Occipital lobe (tissue), 3 donors: ENCODE measurements at places on chromosomes 12 and 14. TPM values are rescaled to one million over a fixed set of nuclear protein-coding genes. Genes with fewer than 3 reads are reported as not detected.
A peak's percentile ranks its signal among the peaks of the same experiment; 100 is the strongest.

DNA sequence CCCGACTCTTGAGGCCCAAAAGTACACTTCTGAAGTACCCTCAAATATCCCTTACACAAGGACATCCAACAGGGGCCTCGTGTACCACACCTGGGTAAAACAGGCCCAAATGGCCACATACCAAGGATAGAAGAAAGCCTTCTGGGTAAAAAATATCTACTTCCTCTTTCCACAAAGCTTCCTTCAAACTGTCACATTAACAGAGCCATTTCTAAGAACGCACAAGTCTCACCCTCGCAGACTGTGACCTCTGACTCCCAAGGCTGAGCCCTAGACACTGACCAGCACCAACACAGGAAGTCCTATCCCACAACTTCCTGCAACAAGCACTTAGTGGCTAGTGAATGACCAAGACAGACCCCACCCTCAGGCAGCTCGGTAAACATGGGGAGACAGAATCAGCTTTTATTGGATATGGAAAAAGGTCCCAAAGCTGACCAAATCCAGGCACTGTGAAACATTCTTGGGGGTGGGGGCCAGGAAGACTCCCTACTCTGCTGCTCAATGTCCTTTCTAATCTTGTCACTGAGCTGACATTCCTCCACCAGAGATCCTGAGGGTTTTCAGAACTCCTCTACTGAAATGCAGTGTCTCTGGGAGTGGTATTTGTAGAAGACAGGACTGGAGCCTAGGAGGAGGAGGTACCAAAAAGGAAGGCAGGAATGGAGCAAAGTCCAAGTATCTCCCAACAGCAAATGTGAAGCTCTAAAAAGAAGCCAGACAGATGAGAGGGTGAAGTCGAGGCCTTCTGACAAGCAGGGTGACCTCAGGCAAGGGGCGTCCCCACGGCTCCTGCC, 15.9 kb downstream of the KCTD10 start:
- DNase-seq: no peak

Gene BBOF1
- 8.9 TPM for total RNA-seq

- no peak for DNase-seq
These were observed 21.3 kb downstream of the MYBPC1 start for GRCh38 chr12:101616027-101616494.

- no peak for DNase-seq
These were observed 17.8 kb upstream of the PAPOLA start for GRCh38 chr14:96484399-96484798.

- DNase-seq: no peak
These were observed 83.8 kb upstream of the VRK1 start for GRCh38 chr14:96713426-96713825.

- no peak for DNase-seq
These were observed 14.3 kb downstream of the PACS2 start for GRCh38 chr14:105328678-105329390.

DNA sequence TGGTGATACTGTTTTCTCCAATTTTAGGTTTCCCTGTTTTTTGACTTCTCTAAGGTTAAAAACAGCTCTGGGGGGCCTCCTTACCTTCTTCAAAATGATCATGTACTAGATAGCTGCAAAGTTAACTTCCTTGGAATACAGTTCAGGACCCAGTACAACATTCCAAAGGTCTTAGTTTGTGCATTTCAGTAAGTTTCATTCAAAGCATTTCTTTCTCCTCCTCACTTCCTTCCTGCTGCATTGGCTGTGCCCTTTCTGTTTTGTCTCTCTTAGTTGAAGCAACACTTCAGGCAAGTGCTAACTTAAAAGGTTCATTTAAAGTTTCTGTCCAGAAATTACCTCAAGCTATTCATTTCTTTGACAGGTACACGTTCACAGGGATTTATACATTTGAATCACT, 95.7 kb downstream of the SCN8A start:
- DNase-seq: no peak

Gene PTPRO
- total RNA-seq: 157 TPM

Gene CDH24
- total RNA-seq: 10.3 TPM

Gene PRIMA1
- total RNA-seq: not detected

Gene TMTC1
- total RNA-seq: 40.4 TPM

Gene KCNJ8
- total RNA-seq: 5.9 TPM

GRCh38 chr12:95312656-95313055, 95.0 kb downstream of the VEZT start:
- no peak for DNase-seq

Gene RHOJ
- total RNA-seq: 2.3 TPM

Gene MYF6
- total RNA-seq: 0.47 TPM

- no peak for DNase-seq
These were observed 240.5 kb downstream of the TMEM132C start for GRCh38 chr12:128507470-128507869.

DNA sequence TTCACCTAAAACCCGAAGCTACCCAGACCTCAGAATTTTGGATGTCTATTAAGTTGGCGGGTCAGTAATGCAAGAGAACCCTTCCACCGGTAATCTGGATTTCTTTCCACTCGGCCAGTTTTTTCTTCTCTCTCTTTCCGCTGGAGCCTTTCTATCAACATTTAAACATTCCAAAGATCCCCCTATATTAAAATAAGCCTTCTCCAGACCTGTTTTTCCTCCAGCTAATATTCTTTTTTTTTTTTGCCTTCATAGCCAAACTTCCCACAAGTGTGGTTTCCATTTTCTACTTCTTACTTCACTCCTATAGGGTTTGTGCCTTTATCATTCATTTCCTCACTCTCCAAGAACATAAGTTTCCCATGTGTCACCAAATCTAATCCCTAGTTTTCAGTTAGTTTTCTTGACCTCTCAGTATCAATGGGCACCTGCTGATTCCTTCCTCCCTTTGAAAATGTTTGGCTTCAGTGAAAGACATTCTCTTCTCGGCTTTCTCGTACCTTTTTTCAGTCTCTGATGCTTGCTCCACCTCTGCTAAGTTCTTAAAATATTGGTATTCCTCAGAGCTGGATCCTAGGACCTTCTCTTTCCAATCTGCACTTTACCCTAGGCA, 583 bp upstream of the SDR39U1 start:
- DNase-seq: no peak

Gene B4GALNT1
- 45.2 TPM for total RNA-seq

Gene SDR9C7
- total RNA-seq: 0.31 TPM

Gene KCNMB4
- 67.2 TPM for total RNA-seq

DNA sequence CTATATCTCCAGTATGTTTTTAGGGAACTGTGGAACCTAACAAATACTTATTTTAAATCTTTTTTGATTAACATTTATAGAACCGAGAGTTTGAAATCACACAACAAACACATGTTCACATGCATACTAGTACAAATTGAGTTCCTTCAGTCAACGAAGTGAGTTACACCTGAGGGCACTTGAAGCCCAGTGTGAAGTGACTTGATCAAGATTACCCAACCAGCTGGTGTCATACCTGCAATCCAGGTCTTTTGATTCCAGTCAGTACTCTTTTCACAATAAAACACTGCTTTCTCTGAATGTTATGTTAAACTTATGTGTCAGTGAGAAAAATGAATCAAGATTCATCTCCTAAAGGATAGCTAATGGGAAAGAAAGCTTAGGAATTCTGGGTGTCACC, 35.2 kb downstream of the VRK1 start:
- no peak for DNase-seq

- peak; percentile 31 for DNase-seq
These were observed 120.1 kb upstream of the MAX start for GRCh38 chr14:65222440-65222858.

DNA sequence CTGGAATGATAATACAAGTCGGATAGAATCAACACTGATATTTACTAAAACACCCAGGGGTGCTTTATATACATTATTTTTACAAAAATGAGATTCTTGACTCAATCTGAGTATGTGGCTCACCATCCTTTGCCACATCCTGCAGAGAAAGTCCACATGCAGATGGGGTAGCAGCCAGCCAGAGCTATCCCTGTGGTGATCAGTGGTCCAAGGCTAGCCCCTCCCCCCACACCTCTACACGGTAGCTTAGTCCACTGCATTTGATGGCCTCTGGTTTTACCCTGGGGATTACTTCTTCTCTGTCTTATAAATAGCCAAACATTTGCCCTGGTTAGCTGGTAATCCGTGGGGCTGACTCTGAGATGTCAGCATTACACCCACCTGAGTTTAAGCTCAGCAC, 28.1 kb upstream of the TTC7B start:
- DNase-seq: no peak

Gene PRPH
- not detected for total RNA-seq

GRCh38 chr12:109820816-109821381, 12.3 kb downstream of the TRPV4 start:
- DNase-seq: no peak

Gene CD163
- 1.4 TPM for total RNA-seq

Gene KRT71
- total RNA-seq: not detected

DNA sequence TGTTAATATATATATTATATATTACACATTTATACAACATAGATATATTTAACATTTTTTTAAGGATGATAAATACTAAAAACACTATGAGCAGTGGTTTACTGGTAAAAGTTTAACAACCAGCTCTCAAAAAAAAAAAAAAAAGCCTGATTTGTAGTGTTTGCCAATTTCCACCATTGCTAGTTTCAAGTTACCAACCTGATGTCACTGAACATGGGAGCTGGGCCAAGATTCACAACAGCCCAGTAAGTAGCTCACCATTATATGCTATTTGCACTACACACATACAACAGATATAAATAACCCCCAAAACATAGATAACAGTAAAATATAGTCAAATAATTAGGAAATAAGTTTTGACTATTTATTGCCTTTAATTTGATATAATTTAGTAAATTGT, 28.9 kb upstream of the TMX1 start:
- DNase-seq: no peak

GRCh38 chr12:39081910-39082309, 176.5 kb upstream of the CPNE8 start:
- DNase-seq: no peak

GRCh38 chr12:52946334-52946733, 2.6 kb upstream of the KRT18 start:
- DNase-seq: no peak

DNA sequence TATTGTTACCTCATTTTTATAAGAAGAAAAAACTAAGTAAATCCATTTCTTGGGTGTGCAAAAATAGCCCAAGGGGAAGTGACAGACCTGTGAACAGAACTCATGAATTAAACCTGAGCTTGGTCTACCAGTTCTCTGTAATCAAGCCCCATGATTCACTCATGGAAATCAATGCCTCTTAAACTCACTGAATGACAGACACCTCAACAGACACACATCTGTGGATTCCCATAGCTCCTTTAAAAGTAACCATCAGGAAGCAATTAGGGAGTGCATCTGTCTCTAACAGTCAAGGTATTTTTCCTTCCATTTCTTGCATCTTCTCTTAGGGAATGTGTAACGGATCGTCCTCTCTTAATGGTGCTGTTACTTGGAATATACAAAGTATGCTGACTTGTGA, 215.0 kb upstream of the EEA1 start:
- no peak for DNase-seq

DNA sequence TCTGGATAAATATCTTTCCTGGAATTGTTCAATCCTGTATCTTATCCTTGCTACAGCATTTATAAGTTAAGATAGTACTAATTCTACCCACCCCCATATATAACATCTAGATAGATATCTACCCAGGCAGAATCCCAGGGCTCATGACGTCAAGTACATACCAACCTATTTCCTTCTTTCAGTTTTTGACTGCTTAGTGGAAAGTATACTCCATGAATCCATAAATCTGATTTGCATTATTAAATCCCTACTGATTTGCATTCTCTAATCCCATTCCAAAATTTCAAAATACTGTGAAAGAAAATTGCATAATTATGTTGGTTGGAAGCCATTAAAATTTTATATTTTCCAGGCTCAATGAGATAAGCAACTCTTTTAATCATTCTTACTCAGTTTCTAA, 111.7 kb downstream of the KITLG start:
- DNase-seq: no peak

Gene ANHX
- not detected for total RNA-seq

Gene ZFP36L1
- 7.3 TPM for total RNA-seq

DNA sequence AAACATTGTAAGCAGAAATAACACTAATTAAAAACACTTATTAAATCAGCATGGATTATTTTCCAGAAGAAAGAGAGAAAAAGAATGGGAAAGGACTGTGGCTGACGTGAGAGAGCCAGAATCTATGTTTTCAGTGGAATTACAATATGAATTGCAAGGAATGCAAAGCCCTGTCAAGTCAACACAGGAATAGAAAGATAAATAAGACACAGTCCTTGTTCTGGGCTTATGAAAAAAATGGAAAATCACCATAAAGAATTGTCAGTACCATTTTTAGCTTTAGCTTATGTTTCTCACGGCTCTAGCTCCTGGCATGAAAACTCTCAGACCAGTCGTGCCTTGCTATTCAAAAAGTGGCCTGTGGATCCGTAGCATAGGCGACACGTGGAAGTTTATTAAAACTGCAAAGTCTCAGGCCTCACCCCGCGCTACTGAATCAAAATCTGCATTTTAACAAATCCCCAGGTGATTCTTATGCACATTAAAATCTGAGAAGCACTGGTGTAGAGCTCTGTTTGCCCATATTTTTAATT, 549.1 kb downstream of the RPS29 start:
- DNase-seq: no peak

Gene KRT6C
- total RNA-seq: not detected

DNA sequence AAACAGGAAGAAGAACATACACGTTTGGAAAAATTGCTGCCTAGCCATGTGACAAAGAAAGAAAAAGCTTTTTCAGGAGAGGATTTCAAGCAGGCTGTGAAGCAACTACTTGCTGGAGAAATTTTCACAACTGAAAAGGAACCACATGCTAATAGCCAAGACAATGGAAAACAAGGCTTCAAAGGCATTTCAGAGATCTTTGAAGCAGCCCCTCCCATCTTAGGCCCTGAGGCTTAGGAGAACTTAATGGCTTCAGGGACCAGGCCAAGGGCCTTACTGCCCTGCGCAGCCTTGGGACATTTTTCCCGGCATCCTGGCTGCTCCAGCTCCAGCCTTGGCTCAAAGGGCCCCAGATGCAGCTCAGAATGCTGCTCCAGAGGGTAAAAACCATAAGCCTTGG, 255.9 kb upstream of the ARID2 start:
- no peak for DNase-seq

DNA sequence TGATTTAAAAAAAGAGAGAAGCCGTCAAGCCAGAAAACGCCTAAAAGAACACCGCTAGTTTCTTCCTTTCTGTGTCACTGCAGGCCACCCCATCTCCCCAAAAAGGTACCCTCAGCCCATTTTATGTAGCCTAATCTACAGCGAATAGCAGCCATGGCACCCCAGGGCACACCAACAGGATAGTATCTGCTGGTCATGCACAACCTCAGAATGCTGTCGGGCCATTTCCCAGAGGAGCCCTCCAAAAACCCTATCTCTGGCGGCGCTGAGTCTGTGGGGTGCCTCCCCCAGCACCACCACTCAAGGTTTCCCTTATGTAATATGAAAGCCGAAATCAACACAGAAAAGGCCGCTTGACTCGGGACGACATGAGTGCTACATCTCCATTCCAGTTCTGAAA, 98.9 kb downstream of the BCL11B start:
- no peak for DNase-seq

Gene CDCA4
- total RNA-seq: 11.1 TPM

GRCh38 chr14:24398653-24399446, at the start of gene NYNRIN:
Gene NYNRIN (plus strand): TSS chr14:24399003. CDS start chr14:24399247, 244 bp downstream.
- no peak for DNase-seq
